ENCODE measurements at places on chromosomes 2 and 18.

DNA sequence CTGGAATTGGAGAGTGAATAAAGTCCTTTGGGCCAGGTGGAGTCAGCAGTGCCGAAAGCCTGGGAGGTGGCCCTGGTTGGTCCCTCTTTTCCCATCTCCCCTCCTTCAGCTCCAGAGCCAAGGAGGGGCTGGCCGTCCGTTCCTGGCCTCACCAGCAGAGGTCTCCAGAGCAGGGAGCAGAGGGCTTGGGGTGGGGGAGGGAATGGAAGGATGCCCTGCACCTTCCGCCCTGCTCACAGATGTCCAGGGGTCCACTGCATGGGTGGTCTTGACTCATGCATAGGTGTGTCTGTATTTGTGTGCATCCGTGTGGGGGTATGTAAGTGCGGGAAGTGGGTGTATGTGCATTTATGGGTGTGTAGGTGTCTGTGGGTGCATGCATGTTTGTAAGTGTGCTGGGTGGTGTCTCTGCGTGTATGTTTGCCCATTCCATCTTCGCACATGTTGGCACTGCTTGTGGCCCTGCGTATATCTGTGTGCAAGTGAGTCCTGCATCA, 201.8 kb downstream of the ZFP36L2 start:
- DNase-seq, result no peak

GRCh38 chr2:37263839-37264238, 32.4 kb downstream of the NDUFAF7 start:
- no peak for DNase-seq

DNA sequence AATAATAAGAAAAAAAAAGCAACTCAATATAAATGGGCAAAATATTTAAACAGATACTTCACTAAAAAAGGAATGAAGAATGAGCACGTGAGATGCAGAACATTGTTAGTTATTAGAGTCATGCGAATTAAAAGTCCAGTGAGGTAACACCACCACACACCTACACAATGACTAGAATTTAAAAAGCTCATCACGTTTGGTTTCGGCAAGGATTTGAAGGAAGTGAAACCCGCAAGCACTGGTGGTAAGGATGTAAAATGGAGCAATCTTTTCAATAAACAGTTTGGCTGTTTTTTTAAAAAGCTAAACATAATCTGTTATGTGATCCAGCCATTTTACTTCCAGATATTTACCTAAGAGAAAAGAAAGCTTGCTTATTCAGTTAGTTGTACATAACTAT, 1181.6 kb upstream of the CELF4 start:
- no peak for DNase-seq

- no peak for DNase-seq
Observed at GRCh38 chr2:225122583-225123486, 80.6 kb upstream of the DOCK10 start.

GRCh38 chr2:111191877-111192276, 71.2 kb downstream of the BCL2L11 start:
- no peak for DNase-seq

GRCh38 chr18:54946149-54946581, 13.1 kb downstream of the CCDC68 start:
- no peak for DNase-seq

- no peak for DNase-seq
Observed at GRCh38 chr2:235302263-235302662, 191.6 kb upstream of the AGAP1 start.

GRCh38 chr2:181054256-181054655, 73.9 kb downstream of the UBE2E3 start:
- no peak for DNase-seq

- DNase-seq, result no peak
Observed at GRCh38 chr2:231362555-231363184, 32.8 kb upstream of the B3GNT7 start.

GRCh38 chr2:61238219-61239012, 76.4 kb downstream of the C2orf74 start:
- DNase-seq, result no peak

GRCh38 chr2:120660771-120661459, 74.8 kb upstream of the GLI2 start:
- DNase-seq, result no peak

DNA sequence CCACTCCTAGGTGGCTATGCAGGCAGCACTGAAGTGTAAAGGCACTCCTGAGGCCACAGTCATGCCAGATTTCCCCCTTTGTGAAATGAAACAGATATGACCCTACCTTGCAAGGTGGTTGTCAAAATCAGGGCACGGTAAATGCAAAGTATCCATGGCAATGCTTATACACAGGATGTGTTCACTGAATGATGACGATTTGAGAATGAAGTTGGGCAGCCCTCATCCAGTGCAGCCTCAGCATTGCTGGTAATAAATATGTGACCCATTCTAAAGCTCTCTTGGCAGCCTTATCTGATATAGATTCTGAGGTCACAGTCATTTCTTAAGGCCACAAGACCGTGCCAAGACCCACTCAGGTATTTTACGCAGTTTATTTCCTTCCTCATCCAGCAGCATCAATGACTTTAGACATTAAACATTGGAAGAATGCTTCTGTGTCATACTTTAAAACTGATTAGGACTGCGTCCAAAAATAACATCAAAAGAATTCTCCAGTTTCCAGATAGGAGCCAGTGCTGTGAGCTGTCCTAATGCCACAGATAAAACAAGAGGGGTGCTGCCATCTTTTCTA, 125.5 kb upstream of the SERTAD2 start:
- DNase-seq, result no peak

GRCh38 chr2:191512216-191512835, 165.6 kb upstream of the NABP1 start:
- no peak for DNase-seq

DNA sequence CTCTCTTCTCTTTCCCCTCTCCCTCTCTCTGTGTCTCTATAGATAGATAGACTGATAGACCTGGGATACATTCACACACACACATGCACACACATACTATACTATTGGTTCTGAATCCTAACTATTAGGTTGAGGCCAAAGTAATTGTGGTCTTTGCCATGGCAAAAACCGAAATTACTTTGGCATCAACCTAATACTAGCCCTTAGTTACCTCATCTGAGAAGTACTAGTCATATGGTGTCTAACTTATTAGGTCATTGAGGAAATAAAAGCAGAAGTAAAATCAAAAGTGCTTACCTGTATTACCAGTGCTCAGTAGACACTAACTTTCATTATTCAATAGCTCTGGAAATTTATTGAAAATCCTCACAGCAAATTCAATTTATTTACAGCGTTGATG, 451.5 kb downstream of the EPHA4 start:
- no peak for DNase-seq

All from forelimb muscle (tissue), 1 donor.